ENCODE measurements at places on chromosomes 4 and X. TPM values are rescaled to one million over a fixed set of nuclear protein-coding genes. Genes with fewer than 3 reads are reported as not detected.
A peak's percentile ranks its signal among the peaks of the same experiment; 100 is the strongest.

TRIM75 gene
- not detected for total RNA-seq

LONRF3 gene
- total RNA-seq = 8.7 TPM

DNA sequence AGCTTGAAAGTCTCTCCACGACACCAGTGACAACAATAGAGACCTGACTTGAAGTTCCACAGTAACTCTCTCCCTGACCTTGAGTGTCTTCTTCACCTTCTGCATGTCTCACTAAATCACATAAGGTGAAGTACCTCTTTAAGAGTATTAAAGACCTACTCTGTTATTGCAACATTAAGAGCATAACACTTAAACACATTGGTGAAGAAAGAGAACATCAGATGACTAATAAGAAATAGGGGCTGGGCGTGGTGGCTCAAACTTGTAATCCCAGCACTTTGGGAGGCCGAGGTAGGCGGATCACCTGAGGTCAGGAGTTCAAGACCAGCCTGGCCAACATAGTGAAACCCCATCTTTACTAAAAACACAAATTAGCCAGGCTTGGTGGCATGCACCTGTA is 33.9 kb upstream of the MAPK10 start:
- no peak for DNase-seq

GRCh38 chrX:53686151-53686885 is at the start of gene HUWE1:
Gene HUWE1 (minus strand): TSS chrX:53686719. CDS start chrX:53654107, 32,612 bp downstream.
- DNase-seq = peak; percentile 75

- DNase-seq = no peak
Observed at GRCh38 chrX:40282946-40283660, 185.3 kb upstream of the BCOR start.

DCAF8L1 gene
- not detected for total RNA-seq

PNMA6F gene
- total RNA-seq = not detected

- no peak for DNase-seq
Observed at GRCh38 chr4:5125321-5125720, 74.0 kb downstream of the STK32B start.

DNA sequence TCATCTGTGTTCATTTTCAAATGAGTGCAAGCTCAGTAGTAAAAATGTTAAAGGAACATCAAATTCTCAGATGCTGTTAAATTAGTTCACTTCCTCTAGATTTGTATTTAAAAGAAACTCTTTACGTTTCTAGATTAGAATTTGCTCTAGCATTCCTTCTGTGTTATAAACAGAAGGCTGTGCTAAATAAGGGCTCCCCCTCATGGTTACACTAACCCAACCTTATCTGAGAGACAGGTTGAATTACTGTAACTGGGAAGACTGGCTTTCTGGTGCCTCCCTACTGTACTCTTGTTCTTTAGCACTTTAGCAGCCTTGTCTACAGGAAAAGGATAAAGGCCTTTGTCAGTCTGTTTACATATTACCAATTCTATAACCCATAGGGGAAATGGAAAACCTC is 56.8 kb downstream of the RXFP1 start:
- DNase-seq = peak; percentile 51

DNA sequence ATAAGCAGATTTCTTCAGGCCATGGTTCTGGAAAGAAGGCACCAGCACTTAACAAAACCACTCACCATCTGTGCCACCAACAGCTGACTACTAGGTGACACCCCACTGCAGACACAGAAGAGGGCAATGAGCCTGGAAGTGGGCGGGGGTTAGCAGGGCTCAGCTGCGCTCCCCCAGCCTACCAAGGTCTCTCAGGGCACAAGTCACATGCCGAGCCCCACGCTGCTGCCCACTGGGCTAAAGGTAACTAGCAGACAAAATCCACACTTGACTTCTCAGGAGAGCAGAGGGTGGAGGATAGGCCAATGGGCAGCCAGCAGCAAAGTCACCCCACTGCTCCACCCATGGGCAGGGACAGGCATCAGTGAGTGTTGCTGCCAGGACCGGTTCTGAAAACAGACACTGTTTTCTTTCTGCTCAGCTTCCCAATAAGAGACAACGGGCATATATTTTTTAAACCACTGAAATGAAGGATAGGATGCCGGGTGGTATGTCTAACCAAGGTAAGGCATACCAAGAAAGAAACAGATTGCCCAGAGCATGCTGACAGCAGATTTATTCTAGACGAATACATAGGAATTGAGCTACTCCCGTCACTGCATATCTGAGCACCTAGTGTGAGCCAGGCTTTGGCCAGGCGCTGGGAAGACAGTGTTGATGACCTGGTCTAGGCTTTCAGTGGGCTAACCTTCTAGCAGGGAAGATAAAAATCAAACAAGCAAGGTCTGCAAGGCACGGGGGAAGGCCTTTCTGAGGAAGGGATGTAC is 20.1 kb downstream of the ACSL1 start:
- no peak for DNase-seq

Data from M059J (cell line).